Activated CD4-positive, alpha-beta T cell treated with anti-CD3 and anti-CD28 coated beads, Interleukin-2, amount 10 ng/mL, durations not matched to agents 7 days and 5 days (primary cell): ENCODE measurements at places on chromosomes 2 and 18. TPM values are rescaled to one million over a fixed set of nuclear protein-coding genes. Genes with fewer than 3 reads are reported as not detected.

GPR39 gene
- not detected for total RNA-seq

RPRM gene
- not detected for total RNA-seq

RUFY4 gene
- total RNA-seq, result 2.1 TPM

DTNA gene
- total RNA-seq, result not detected

C2orf66 gene
- 0.20 TPM for total RNA-seq

LYG1 gene
- 1.3 TPM for total RNA-seq

DNA sequence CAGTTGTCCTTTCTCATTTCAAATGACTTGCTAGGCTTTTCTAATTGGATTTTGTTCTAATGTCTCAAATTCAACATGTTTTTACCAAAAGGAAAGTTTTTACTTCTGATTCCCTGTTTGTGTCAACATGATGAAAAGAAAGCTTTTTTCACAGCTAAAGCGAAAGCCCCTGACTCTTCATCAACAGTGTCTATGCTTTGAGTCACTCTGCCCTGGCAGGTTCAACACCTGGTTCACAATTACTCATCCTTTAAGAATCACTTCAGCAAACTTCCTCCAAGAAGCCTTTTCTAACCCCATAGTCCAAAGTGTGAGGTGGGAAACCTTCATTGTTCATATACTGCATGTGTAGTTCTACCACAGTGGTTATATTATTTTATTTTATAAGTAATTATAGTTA lies 7.6 kb upstream of the DSG2 start:
- no peak for DNase-seq

GRCh38 chr18:23373570-23373969 lies 79.5 kb upstream of the RIOK3 start:
- DNase-seq, result no peak

DNA sequence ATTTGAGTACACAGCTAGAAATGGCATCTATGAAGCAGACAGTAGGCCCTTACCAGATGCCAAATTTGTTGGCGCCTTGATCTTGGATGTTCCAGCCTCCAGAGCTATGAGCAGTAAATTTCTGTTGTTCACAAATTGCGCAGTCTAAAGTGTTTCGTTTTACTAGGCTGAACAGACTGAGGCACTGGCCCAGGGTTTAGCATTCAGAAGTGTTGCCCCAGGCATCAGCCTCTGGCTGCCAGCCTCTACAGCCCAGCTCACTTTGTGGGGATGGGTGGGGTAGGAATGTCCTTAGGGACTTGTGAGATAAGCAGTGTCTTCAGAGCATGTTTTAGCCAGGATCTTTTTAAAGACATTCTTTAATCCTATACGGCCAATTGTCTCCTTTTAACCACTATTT lies 51.5 kb upstream of the MGAT5 start:
- no peak for DNase-seq

- DNase-seq, result no peak
Measured at GRCh38 chr2:8486141-8486540, 195.7 kb upstream of the ID2 start.

DNA sequence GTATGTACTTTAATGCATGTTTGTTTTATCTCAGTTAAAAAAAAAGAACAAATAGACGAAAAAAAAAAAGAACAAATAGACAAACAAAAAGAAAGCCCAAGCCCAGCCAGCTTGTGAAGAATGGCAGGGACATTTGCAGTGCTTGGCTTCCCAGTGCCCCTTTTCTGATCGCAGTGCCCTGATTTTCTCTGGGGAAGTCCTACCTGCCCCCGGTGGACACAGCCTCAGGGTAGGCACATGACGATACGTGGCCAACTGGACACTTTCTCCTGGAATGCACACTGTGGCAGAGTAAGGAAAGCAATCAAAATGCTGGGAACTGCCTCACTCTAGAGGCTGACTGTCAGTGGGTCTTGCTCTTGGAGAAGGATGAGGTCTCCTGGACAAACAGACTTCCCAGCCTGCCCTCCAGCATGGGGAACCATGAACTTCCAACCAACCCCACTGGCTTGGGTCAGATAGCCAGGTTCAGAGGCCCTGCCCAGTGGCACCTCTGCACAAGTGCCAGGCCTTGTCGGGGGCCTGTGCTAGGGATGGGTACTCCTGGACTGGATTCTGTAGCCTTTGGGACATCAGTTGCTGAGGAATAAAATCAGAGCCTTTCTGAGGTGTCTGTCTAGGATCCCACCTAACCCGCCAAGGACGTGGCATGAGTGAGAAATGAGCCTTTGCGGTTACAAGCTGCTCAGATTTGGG lies 76.7 kb downstream of the INHBB start:
- DNase-seq, result no peak

GRCh38 chr2:57461624-57462023 lies 585.0 kb upstream of the VRK2 start:
- DNase-seq, result no peak

DNA sequence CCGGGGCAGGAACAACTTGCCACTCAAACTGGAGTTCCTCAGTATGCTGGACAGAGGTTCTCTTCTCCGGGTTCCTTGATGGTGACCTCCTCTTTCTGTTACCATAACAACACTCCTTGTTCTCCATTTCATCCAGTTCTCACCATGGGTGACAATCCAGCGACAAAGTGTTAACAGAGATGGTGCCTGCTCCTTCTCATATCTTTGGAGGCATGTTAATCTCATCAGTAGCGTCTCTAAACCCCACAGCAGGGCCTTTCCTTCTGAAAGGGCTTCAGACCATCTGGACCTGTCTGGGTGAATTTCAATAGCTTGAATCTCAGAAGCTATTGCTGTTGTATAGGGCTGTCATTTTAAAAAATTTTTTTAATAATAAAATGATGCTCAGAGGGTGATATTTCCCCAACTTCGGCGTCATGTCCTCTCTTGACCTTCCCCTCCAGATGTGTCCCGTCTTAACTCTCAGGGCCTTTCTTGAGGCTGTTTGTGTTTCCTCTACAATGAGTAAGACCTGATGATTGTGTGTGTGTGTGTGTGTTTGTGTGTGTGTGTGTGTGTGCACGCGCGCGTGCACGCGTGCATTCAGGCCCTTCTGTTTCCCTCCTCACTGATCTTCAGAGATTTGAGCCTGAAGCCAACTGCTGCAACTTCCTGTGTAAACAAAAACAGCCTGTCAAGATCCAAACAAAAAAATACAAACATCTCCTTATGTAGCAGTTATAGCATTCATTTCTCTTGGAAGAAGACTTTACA lies 24.3 kb upstream of the CETN1 start:
- no peak for DNase-seq

DNA sequence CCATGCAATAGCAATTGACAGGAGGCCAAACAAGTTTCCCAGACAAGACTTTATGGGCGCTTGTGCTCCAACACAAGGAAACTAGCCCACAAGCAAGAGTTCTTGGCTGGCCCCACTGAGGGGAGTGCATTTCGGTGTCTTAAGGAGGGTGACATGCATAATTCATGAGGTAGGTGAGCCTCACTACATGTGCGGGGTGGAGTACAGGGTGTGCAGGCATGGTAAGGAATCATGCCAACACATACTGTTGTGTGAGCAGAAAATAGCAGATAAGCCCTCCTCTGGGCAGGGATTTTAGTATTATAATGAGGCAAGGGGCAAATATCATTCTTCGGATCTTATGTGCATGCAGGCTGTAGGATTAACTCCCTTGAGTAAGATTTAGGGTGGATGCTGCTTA lies 78.7 kb upstream of the SLC1A4 start:
- no peak for DNase-seq

GRCh38 chr2:112706170-112706664 lies 14.6 kb upstream of the NT5DC4 start:
- peak; percentile 88 for DNase-seq

DNA sequence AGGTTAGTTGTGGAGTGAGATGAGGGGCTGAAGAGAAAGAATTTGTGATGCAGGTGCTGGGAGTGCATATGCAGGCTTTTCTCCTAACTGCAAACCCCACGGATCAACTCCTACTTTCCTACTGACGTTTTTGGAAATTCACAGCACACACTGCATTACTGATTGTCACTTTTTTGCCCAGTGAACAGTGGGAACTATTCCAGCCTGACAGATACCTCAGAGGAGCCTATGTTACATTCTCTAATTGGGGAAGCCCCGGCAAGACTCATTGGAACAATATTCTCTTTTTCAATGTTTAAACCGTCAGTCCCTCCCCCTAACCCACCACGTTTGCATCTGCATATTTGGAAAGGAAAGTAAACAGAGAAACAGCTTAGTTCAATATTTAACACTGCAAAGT lies 126.2 kb downstream of the DPP4 start:
- DNase-seq, result no peak

GRCh38 chr2:230898016-230898712 lies 26.9 kb downstream of the GPR55 start:
- DNase-seq, result peak; percentile 4

DNA sequence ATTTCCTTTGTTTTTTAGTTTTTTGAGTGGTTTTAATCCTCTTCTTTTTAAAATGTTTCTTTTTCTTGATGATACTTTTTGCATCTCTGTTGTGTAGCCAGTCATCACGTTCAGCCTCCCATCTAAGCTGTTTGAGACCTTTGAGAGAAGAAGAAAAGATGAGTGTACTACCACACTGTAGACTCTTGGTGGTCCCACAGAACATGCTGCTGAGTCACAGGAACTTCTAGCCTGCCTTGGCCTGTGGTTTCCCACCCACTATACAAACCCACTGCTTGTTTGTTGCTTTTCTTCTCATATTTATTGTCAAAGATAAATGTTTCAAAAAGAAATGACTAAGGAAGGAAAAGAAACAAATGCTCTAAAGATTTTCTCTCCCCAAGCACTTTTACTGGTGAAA lies 5.5 kb downstream of the CEBPZOS start:
- no peak for DNase-seq

- peak; percentile 25 for DNase-seq
Measured at GRCh38 chr18:9792565-9793245, 84.6 kb downstream of the RAB31 start.

GRCh38 chr2:18833941-18834340 lies 244.6 kb upstream of the NT5C1B start:
- DNase-seq, result no peak

DNA sequence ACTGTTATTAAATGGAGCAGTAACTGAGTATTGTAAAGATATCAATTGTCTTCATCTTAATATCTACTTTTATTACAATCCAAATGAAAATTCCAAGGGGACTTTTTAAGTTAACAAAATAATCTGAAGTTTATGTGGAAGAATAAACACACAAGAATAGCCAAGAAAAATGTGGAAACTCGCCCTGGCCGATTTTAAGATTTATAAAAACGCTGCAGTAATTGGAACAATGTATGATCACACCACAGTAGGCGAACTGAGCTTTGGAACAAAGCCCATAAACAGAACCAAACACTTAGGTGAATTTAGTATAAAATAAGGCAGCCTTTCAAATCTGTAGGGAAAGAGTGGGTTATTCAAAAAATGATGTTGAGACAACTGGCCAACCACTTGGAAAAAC lies 96.3 kb downstream of the ANTXR1 start:
- DNase-seq, result no peak

DNA sequence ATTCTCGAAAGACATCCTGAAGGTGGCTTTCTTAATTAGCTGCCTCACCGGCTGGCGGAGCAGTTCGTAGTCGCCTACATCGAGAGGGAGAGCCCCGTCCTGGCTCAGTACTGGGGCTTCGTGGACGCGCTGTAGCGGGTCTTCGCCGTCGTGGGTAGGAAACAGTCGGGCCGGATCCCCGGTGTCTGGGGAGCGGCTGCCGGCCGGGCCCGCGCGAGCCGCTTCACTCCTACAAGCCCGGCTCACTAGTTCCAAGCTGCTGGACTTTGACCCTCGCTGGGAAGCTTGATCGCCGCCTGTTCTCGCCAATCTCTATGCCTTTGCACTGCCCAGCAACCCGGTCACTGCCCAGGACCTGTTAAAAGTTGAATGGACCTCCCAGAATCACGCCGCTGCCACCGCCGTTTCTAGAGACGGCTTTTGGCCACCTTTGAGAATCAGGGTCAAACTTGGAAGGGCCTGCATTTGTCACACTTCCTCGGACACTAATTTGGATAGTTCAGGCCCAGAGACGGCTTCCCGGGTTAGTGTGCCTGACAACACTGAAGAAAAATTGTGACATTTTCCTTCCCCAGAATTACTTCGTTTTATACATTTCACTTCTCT lies 41.4 kb upstream of the AKAIN1 start:
- DNase-seq, result peak; percentile 28

GRCh38 chr2:192026059-192026824 lies 168.5 kb downstream of the TMEFF2 start:
- DNase-seq, result no peak

DNA sequence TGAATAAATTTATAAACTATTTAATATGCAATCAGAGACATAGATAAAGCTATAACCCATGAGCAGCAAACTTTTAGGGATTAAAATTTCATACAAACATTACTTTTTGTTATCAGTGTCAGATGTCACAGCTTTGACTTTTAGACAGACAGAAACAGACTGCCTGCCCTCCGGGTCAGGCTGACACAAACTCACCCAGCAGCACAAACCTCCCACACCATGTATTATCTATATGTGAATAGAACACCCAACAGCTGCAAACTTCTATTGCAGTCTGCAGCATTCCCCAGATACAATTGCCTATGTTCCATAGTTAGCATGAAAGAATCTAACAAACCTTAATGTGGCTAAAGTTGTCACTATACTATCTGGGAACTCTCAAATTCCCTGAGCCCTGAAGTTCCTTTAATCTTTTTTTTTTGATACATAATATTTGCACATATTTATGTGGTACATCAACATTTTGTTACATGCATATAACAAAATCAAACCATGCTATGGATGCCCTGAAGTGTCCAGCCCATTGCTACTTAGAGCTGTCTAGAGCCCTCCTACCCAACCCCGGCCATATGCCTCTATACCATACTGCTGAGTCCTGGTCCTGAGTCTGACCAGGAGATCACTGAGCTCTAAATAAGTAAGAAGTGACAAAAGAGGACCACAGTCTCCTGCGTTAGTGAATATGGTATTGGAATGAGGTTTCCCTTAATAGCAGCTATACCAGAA lies 214.4 kb downstream of the ZNF385B start:
- no peak for DNase-seq

DNA sequence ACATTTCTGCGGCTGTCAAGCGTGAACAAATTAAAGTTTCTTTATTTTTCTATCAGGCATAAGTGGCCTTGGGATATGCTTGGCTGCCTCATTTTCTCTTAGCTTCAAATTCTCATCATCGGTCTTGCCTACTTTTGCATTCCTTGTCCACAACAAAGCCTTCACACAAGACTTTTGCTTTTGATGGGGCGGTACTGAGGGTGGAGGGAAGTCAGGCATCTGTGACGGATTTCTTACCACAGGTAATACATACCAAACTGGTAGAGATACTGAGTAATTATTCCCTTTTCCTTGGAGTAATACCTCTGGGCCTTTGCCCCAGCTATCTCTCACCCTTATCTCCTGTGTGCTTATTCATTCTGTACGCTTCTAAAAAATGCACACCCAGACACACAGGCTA lies 468.3 kb upstream of the RGPD4 start:
- no peak for DNase-seq

DNA sequence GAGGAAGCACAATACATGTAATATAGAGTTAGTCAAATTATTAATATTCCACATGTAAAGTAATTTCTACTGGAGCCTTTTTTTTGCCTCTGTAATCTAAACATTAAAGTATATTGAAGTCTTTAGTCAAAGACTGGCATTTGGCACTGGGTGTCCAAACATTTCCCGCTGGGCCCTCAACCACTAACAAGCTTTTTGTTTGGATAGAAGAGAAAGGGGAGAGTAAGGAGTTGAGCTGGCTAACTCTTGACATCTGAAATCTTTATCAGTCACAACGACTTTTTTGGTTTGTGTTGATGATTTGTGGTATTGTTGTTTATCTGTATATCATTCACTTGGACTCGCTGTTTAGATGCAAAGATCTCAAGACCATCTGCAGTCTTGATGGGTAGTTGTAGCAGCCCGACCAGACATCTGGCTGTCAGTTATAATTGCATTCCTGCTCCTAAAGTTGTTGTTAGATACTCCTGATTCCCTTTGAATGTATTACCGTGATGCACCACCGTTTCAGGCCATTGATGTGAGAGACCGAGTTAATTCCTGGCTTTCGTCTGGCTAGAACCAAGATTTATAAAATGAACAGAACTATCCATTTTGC lies 379.6 kb downstream of the MTX2 start:
- no peak for DNase-seq
